Breast epithelium (tissue), 4 donors: ENCODE measurements at places on chromosomes 4 and X.

- no peak for DNase-seq
Measured at GRCh38 chr4:189436207-189436606, 504.5 kb upstream of the FRG1 start.

- no peak for DNase-seq
Measured at GRCh38 chr4:40121515-40121914, 64.9 kb downstream of the N4BP2 start.

DNA sequence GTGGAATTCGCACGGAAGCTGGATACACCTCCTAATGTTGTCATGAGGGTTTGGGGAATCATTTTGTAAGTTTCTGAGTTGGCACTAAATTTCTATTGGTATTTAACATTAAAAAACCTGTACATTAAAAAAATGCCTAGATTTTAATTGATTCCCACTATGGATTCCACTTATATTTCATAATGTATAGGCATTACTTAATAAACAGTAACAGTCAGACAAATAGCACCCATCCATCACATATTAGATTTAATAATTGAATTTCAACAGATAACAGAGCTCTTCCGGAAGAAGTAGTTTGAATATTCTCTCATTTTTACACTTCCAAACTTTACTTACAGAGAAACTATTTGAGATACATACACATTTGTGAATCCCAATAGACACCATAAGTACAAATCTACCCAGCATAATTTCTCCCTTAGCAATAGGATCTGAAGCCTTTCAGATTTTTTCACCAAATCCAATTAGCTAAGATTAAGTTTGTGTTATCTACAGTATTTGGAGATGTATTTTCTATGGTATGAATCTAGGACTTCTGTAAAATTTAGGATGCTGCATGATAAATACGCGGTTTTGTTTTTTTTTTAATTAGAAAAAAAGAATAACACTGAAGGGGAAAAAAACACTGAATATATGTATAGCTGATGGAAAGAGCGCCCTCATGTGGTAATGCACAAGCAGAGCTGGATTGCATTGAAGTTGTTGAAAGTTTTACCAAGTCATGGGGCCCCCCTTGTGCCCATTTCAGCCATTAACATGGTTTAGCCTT, 12.2 kb upstream of the ODAM start:
- DNase-seq = no peak

DNA sequence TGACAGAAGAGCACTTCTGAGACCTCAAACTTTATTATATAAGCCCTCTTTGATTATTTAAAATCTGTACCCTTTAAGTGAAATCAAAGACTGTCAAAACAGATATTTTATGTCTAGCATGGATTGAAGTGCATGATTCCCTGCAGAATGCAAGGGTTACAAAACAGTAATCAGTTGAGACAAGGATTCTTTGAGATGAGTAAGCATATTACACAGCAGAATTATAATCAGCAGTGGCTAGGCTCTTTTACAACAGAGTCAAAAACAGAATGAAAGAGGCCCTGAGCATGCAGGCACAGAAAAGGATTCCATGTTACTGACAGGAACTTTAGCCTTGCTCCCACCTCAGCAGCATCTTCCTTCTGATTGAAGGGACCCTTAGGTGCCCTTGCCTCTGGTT, 487.9 kb upstream of the GALNT7 start:
- no peak for DNase-seq

GRCh38 chrX:63560601-63561218, 209.6 kb upstream of the SPIN4 start:
- peak; percentile 47 for DNase-seq

DNA sequence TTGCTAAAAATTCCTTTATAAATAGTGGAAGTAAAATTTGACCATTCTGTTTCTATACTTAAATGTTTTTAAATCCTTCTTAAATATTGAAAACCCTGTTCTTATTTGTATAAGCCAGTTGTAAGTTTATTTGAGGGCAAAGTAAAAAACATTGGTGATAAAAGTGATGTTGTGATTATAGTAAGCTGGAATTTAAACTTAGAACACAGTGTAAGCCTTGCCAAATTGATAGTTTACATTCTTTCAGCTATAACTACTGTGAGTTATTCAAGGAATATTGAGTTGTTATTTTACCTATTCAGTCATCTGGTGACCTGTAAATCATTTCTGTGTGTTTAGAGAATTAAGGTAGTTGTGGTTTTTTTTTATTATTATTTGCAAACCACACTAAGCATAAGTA, 9.6 kb downstream of the YY2 start:
- DNase-seq = no peak

DNA sequence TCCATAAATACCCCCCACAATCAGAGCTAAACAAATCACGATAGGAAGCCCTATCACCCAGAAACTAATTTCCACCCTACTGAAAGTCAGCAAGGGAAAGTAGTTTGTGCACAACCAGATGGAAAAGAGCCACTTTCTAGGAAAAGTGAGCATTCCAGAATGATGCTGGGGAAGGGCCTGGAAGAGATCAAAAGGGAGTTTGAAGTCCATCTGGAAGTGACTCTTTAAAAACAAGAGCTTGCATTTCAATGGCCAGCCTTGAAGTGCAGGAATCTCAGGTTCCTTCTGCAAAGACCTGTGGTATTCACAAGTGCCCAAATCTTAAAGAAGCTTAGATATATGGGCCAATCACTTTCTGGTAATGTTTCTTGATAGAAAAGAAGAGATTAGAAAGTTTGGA, 97.0 kb upstream of the LDB2 start:
- no peak for DNase-seq

DNA sequence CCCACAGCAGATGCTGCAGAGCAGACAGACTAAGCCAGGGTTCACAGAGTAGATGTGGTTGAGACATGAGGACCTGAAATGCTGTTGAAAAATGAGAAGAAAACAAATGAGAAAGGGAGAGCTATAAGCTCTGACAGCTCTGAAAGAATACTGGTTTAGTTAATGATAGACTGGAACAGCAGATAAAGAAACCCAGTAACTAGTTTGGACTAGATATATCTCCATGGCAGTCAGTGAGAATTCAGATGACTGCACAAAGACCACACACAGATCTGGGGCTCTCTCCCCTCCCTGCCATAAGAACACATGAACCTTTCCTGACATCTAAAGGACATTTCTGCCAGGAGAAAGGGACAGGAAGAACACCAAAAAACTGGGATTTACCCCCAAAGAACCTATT, 8.2 kb downstream of the NAA11 start:
- no peak for DNase-seq
